ENCODE measurements at places on chromosomes 3 and 15.

DNA sequence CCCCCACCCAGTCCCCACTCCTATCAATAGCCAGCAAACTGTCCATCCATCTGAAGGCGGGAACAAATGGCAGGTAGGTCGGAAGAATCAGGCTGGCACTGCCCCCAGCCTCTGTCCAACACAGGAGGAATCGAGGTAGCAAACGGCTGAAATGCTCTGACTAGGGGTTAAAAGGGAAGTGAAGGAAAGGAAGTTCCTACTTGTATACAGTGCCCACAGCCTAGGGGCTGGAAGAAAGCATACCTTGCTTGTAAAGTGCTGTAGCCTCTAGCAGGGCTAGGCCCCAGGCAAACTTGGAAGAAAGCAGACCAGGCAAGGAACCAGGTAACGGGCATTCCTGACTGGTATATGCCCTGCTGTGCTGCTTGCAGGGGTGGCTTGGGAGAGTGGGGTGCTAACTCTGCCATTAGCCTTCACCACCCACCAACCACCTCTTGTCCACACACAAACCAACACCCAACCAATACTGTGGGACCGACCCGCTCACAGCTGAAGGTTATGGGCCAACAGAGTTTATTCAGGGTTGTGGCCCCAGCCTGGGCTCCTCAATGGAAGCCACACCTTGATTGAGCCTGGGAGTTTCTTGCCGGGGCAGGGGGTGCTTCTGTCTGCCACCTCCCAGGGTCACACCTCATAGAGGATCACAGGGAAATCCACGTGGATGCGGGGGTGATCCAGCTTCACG is 2.4 kb downstream of the TUSC2 start:
- DNase-seq = no peak

- no peak for DNase-seq
Measured at GRCh38 chr3:123271466-123272159, 69.9 kb downstream of the SEC22A start.

GRCh38 chr3:80643421-80643820 is 875.6 kb upstream of the ROBO1 start:
- no peak for DNase-seq

DNA sequence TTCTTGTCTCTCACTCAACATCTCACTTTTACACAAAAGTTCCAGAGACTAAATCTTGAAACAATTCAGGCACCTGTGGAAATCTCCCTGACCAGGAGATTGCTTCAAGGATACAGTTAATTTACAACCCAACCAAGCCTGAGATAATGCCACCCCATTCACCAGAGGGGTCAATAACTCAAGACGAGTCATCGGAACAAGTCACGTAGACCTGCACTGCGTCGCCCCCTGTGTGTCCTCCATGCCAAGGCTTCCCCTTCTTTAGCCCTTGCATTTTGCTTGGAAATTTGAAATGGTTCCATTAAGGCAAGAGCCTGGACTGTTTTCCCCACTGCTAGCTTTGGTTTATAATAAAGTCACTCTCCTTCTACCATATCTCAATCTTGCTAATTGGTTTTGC is 129.0 kb upstream of the NEO1 start:
- DNase-seq = no peak

DNA sequence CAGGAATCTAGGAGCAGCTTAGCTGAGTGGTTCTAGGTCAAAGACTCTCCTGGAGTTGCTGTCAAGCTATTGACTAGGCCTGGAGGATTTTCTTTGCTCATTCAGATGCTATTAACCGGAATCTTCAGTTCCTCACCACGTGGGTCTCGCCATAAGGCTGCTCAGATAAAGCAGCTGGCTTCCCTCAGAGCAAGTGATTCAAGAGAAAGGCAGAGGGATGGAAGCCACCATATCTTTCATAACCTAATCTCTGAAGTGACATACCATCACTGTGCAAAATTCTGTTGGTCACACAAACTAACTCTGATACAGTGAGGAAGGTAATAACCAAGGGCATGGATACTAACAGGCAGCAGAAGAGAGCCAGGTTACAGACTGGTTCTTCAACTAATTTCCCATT is 72.7 kb upstream of the FLNB start:
- DNase-seq = no peak

GRCh38 chr15:64521201-64521600 is 60.8 kb downstream of the ZNF609 start:
- DNase-seq = no peak

DNA sequence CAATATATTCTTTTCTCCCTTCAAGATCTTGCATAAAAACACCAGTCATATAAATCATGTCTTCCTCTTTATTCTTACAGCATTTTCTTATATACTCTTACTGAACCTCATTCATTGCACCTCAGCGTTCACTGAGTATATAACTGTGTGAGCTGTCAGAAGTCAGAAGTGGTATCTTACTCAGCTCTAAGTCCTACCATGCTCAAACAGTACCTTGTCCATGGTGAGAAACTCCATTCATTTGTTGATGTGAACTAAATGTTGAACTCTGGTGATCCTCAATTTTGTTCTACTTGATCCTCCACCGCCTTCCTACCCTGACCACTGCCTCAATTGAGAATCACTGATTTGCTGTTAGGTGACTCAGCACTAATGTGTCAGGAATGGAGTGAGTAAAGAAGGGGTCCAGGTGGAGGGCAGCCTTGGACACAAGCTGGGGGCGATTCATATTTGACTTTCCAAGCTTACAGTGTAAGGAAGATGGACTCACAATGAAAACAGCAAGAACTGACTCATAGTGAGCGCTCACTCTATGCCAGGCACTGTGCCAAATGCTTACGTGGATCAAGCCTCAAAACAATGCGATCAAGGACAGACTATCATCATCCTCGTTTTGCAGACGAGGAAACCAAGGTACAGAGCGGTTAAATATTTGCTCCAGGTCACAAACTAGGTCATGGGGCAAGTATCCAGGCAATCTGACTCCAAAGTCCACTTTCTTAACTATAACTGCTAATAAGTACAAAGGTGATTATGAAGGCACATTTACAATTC is 13.5 kb upstream of the ZFYVE19 start:
- DNase-seq = no peak

DNA sequence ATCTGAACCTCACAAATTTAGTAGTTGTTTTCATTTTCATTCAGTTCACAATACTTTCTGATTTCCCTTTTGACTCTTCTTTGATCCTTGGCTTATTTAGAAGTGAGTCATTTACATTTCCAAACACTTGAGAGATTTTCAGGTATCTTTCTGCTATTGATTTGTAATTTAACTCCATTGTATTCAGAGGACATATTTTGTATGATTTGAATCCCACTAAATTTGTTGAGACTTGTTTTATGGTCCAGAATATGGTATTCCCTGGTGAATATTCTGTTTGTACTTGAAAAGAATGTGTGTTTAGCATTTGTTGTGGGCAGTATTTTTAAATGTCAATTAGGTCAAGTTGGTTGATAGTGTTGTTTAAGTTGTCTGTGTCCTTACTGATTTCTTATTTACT is 29.6 kb downstream of the FAN1 start:
- no peak for DNase-seq

- no peak for DNase-seq
Measured at GRCh38 chr3:66404903-66405700, 95.7 kb downstream of the LRIG1 start.

DNA sequence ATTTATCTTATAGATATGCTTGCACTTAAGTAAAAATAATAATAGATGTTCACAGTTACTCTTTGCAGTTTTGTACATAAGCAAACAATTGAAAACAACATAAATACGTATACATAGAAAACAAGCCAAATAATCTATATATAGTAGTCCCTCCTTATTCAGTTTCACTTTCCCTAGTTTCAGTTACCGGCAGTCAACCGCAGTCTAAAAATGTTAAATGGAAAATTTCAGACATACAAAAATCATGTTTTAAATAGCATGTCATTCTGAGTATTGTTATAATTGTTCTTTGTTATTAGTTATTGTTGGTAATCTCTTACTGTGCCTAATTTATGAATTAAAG is 262.0 kb downstream of the CGGBP1 start:
- DNase-seq = no peak

- DNase-seq = no peak
Measured at GRCh38 chr3:197746801-197747237, 2.9 kb upstream of the FYTTD1 start.

- no peak for DNase-seq
Measured at GRCh38 chr3:195802261-195802701, 9.4 kb downstream of the MUC4 start.

DNA sequence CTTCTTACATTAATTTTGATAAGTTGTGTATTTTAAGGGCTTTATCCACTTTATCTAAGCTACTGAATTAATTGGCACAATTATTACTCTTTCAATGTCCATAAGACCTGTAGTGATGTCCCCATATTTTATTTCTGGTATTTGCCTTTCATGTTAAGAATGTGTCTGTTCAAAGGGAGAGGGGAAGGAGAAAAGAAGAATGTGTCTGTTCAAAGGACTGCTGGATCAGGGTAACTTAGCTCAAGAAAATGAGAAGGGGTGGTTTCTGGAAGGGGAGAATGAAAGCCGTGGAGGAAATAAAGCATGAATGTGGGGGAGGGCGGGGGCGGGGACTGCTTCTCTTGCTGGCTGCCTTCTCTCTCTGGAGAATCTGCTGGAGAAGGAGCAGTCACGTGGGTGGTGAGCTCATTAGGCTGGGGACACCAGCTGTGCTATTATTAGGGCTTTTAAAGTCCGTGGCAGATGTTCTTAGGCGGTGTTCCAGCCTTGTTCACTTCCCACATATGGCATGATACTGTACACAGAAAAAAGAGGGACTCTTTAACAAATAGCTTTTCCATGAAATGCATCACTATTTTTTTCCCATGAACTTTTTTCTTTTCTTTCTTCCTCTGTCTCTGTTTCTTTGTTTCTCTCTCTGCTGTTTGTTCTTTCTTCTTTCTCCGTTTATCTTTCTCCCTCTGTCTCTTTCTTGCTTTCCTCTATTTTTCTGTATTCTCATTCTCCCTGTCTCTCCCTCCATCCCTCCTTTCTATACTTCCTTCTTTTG is 63.7 kb upstream of the ULK4 start:
- DNase-seq = no peak

- no peak for DNase-seq
Measured at GRCh38 chr3:184771301-184772127, 40.5 kb upstream of the VPS8 start.

GRCh38 chr3:14549256-14549919 is 9.2 kb upstream of the GRIP2 start:
- no peak for DNase-seq

DNA sequence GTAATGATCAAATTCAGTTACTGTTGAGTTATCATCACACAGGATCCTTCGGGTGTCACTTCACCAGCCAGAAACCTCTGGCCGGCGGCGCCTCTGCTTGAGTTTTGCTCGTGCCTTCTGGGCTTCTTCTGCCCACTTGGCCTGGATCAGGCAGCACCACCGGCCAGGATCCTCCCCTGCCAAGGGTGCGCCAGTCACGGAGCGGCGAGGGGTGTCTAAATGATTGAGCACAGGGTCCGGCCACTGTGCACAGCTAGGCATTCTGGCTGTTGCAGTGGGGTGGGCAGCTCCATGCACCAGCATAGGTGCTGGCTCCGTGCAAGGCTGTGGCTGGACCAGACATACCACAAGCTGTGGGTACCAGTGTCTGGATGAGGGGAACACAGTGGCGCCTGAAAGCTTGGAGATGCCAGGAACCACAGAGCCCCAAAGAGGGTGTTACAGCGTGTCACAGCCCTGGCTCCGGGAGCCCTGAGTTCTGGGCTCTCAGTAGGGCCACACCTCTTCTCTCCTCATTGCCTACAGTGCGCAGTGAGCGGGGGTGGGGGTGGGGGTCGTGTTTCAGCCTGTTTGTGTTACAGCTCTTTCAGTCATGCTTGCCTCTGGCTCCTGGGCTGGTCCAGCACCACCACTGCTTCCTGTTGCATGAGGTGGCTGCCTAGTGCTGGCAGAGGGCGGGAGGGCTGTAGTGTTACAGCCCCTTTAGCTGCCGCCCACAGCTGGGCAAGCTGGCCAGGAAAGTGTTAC is 169.4 kb downstream of the FNDC3B start:
- no peak for DNase-seq

- DNase-seq = no peak
Measured at GRCh38 chr3:42292009-42292408, 26.0 kb upstream of the CCK start.

DNA sequence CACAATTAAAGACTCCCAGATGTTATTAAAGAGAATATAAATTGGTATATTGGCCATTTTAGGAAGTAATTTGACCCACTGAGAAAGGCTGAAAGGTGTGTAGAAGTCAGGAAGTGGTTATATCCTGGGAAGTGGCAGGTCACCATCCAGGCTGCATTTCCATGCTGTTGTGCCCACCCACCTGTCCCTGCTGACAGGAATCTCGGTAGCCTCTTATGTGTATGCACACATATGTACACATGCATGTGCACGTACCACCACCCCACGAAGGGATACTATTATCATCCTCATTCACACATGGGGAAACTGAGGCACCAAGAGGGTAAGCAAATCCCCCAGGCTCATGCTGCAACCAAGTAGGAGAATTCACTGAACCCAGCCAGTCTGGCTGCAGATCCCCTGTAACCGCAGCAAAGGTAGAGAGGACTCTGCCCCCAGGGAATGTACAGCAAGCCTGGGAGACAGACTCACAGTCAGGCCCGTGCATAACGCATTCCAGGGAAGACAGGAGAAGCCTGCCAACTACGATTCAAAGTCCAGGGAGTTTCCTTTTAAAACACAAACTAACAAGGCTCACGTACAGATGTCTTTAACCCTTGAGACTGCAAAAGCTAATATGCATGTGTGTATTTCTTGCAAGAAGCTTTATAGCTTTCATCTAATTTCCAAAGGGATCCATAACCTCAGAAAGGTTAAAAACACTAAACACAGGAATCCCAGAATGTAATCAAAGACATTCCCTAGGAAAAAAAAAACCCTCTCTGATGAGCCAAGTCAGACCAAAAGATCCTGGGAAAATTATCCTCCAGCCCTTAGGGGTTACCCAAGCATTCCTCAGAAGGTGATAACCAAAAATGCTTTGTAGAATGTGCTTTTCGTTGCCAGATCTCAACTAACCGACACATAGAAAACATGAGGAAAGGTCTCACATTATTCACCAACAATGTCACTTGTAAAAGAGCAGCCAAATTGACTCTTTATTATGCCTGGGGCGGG is 129.6 kb downstream of the ADAMTS17 start:
- no peak for DNase-seq

DNA sequence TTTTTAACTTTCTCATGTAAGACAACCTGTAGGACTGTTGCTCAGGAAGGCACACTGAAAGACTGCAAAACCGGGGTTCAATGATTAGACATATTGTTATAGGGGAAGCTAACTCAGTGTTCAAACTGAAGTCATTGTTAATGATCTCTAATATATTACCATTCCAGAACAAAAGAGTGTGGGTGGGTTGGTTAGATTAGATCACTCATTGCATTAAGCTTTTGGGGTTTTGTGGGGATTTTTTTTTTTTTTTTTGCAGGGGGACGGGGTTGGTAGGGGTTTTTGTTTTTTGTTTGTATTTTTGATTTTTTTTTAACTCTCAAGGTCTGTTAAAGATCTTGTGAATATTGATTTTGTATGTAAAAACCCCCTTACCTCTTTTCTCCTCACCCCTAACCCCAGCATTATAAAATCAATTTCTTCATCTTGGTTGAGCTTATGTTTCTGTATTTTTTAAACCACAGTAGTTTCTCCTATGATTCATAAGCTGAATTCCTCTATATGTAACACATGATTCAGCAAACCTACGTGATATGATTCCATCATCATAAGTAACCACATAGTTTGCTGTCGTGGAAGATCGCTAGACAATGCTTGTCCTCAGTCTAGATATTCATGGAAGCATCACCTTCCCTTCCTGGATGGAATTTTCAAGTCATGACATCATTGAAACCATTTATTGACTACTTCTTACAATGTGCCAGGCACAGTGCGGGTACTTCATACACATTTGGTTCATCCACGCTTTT is 544.1 kb upstream of the MDFIC2 start:
- no peak for DNase-seq

- DNase-seq = no peak
Measured at GRCh38 chr15:70802629-70803028, 39.3 kb upstream of the UACA start.

Data from activated T-helper 1 cell treated with anti-CD3 and anti-CD28 coated beads, Interleukin-2, amount 50 U/mL, for 16 hours (primary cell).